Psoas muscle (tissue), 8 donors: ENCODE measurements at places on chromosomes 2 and 18.
A peak's percentile ranks its signal among the peaks of the same experiment; 100 is the strongest.

DNA sequence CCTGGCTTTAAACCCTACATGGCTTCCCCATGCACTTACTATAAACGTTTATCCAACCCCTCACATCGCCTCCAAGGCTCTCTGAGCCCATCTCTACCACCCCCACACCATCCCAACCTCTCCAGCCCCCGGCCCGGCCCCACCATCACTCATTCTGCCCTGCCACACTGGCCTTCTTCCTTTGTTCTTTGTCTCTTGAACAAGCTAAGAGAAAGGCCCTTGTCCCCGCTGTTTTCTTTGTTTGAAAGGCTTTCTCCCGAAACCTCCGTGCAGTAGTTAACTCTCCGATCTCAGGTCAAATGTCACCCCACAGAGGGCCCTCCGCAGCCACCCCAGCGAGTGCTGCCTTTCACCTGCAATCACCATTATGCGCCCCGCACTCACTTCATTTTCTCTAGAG lies 100.4 kb downstream of the AFF3 start:
- no peak for DNase-seq

DNA sequence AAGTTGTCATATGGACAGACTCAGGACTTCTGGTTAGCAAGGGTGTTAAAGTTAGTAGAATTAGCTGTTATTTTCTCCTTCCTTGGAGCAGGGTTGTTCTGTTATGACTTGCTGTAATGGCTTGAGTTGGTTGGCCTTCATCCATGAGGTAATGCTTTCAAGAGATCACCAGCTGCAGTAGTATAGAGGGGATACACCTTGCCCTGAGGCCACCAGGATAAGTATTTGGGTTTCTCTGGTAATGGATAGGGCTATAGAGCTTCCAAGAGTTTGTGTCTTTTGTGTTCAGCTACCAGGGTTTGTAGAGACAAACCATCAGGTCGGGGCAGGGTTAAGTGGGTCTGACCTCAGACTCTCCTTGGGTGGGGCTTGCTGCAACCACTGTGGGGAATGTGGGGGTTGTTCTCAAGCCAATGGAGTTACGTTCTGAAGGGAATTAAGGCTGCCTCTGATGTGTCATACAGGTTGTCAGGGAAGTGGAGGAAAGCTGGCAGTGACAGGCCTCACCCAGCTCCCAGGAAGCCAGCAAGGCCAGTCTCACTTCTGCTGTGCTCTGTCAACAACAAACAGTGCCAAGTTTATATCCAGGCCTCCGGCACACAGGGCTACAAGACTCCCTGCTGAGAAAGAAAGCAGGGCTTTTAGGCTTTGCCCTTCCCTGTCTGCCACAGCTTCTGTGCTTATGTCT lies 356.6 kb downstream of the SPAG16 start:
- no peak for DNase-seq

- DNase-seq, result no peak
Measured at GRCh38 chr2:199764273-199764800, 86.7 kb downstream of the FTCDNL1 start.

DNA sequence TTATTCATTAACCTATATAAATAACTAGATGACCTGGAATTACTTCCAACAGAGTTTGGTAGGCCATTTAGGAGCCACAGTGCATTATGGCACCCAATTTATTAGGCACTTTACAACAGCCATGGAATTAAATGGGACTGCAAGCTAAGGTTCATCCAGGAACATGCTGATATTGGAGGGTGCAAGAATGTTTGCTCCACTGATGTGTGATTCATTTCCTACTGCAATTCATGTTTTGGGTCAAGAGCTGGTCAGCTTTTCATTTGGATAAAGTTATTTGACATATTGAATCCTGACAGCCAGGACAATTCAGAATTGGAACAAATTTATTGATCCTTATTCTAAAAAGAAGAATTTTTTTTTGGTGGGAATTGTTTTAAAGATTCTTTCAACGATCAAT lies 11.8 kb upstream of the LYPD1 start:
- DNase-seq, result no peak

DNA sequence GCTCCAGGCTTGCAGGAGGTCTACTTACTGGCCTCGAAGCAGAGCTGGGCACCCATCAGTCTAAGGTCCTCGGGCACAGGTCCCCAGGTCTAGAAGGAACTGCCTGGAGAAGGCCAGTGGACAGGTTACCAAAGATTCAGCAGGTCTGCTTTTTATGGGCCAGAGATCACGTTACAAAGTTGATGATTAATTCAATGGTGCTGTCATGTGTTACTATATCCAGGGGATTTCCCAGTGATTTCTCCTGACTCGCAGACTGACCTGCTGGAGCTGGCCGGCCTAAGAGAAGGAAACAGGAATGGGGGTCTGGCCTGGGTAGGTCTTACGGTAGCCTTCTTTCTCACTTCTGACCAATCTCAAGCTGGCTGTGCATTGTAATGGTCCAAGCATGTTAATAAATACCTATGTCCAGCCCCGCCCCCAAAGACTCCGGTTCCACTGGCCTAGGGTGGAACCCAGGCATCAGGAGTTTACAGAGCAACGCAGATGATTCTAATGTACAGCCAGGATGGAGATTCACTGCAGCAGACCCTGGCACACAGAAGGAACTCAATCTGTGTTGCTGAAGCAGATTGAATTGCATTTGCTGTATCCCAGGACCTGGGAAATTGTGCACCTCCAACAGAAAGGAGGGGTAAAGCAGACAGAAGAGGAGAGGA lies at the start of gene NEURL3:
Gene NEURL3, minus strand, starts transcription at position 127 of the 659 bp plus-strand sequence. Its CDS starts 71 bp downstream, at position 56.
- DNase-seq, result no peak

DNA sequence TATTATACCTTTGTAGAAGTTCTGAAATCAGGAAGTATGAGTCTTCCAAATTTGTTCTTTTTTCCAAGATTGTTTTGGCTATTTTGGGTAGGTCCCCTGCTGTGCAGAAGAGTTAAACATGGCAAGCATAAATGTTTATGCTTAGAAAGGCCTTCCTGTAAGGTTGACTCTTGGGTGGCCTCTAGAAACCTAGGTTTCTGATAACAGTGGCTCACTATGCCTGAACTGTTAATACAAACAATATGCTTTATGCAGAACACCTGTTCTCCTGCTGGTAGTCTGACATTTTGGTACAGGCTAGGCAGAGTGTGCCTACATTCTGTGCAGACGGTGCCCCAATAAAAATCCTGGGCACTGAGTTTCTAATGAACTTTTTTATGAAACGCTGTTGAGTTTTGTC lies 10.1 kb downstream of the PTPN18 start:
- DNase-seq, result no peak

DNA sequence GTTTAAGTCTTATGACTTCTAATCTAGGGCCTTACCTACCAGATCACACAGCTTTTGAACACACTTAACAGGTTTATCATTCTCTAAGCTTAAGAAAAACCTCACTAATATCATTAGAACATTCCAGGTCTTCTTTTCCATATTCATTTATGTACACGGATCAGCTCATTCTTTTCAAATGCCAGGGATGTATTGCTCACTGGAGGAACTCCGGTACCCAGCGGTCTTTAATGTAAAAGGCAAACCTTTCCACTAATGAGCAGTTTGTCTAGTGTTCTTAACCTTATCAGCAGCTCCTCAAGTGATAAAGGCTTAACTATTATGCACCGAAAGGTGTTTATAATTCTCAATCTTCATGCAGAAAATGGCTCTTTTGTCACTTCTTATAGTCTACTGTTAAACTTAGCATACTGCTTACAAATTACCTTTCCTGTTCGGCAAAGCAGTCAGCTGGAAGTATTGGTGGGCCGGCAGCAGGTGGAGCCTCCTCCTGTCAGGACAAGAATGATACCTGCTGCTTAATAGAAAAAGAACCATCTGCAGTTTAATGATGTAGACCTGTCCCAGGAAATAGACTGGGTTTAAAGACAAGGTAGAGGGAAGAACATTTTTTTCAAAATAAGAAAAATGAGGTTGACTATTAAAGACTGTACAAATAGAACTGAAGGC lies 142.7 kb downstream of the FIGN start:
- DNase-seq, result no peak

GRCh38 chr2:9002637-9003365 lies 683 bp downstream of the MBOAT2 start:
- peak; percentile 49 for DNase-seq

GRCh38 chr2:42046819-42047487 lies 868 bp upstream of the PKDCC start:
- DNase-seq, result peak; percentile 17

DNA sequence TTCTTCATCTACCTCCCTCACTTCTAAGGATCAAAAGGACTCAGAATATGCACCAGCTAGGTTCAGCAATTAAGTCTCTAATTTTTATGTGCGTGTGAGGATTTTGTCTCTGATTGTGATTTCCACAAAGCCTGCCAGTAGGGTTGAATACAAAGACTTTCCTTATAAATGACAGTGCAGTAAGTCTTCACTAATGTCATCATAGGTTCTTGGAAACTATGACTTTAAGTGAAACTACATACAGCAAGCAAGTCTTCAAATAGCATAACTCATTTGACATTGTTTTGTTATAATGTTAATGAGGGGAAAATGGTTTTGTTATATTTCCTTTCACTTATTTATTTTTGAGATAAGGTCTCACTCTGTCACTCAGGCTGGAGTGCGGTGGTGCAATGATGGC lies 526.3 kb upstream of the DCC start:
- DNase-seq, result no peak

DNA sequence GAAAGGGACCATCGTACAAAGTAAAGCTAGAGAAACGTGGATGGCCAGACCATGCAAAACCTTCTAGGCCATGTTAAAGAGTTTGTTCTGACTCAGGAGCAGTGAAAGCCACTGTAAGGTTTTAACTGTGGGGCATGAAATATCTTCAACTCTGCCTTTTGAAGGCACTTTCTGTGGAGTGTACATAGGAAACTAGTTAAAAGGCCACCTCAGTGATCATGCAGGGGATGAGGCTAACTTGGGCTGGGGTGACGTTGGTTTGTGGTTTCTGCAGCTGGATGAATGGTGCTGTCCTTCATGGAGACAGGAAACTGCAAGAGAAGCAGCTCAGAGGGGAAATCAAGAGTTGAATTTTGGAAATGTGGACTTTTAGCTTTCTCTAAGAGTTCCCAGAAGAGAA lies 190.7 kb downstream of the CDCA7 start:
- no peak for DNase-seq

- no peak for DNase-seq
Measured at GRCh38 chr2:99338029-99338585, 918 bp downstream of the EIF5B start.

GRCh38 chr2:3112553-3112952 lies 265.1 kb downstream of the EIPR1 start:
- DNase-seq, result no peak

- no peak for DNase-seq
Measured at GRCh38 chr2:9373047-9373446, 50.3 kb downstream of the ITGB1BP1 start.

- no peak for DNase-seq
Measured at GRCh38 chr18:32093523-32093922, 1.8 kb downstream of the RNF138 start.

GRCh38 chr18:60506682-60507081 lies 134.1 kb upstream of the MC4R start:
- no peak for DNase-seq

- DNase-seq, result no peak
Measured at GRCh38 chr2:66919286-66919685, 477.8 kb upstream of the ETAA1 start.

GRCh38 chr2:64857581-64858471 lies 131.4 kb upstream of the SLC1A4 start:
- peak; percentile 80 for DNase-seq

- no peak for DNase-seq
Measured at GRCh38 chr2:235672720-235673119, 178.9 kb downstream of the AGAP1 start.

GRCh38 chr18:80105369-80106167 lies 3.5 kb upstream of the ADNP2 start:
- no peak for DNase-seq

DNA sequence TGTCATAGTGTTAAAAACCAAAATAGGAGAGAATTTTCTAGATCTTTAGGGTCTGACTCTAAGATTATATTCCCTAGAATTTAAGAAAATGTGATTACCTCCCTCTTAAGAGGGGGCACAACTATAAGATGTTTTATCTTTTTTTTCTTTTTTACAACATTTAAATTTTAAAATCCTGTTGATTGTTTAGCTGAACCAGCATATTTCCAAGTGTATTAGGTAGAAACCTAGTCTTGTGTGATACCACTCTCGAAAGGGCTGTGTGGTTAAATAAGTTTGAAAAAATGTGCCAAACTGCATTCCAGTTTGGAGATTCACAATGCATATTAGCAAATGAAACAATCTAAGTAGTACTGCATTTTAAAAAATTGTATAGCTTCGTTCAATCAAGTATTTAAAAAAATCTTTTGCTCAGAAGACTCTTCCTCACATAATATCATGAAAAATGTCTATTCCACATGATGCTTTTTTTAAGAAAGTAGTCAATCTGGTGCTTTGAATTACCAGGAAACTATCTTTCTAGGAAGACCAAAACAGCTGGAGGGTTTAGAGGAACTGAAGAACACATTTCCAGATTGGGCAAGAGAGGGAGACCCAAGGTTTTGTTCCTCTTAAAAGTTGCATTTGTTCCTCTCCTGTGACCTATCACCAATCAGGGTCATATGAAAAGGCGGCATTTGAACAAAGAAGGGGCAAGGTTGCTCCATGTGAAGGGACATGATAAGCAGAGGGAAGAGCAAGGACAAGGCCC lies 98.8 kb downstream of the DPP4 start:
- DNase-seq, result no peak

DNA sequence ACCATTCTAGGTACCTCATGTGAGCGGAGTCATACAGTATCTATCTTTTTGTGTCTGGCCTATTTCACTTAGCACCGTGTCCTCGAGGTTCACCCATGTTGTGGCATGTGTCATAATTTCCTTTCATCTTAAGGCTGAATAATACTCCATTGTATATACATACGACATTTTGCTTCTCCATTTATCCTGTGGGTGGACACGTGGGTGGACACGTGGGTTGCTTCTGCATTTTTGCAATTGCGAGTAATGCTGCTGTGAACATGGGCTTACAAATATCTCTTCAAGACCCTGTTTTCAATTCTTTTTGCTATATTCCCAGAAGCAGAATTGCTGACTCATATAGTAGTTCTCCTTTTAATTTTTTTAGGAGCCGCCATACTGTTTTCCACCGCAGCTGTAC lies 243.6 kb upstream of the EPAS1 start:
- no peak for DNase-seq

DNA sequence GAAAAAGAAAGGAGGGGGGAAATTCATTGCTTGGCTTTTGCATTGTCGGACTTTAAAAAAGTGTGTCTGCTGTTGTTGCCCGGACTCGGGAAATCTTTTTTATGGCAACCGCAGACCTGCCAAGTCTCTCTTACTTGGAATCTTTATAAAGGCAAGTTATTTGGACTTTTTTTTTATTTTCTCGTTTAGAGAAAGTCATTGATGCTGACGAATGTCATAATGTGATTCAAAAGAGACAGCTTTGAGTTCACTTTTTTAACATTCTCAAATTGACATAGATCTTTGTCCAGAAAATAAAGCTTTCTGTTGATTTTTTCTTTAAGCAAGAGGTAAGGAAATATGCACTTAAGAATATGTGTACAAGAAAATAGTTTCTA lies 651 bp upstream of the ZNF521 start:
- no peak for DNase-seq

DNA sequence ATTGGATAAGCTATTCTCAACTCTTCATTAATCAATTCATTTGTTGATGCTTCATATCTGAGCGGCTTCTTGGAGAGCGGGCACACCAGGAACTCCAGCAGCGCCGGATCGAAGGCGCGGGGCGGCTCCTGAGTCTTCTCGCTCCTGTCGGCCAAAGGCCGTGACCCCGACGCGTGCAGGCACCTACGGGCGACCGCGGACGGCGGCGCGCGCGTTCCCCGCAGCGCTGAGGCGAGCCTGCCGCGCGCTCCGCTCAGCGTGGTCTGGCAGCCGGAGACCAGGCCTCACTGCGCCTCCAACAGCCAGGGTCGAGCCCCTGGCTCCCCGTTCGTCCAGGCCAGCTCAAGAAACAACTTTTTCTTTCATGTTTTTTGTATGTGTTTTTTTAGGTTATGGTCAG lies 97.5 kb downstream of the ICA1L start:
- DNase-seq, result no peak
